ENCODE measurements at places on chromosomes 13 and 19.

GRCh38 chr19:54905421-54905802 lies 536 bp upstream of the NCR1 start:
- no peak for DNase-seq

GRCh38 chr13:46617229-46617721 lies 64.3 kb downstream of the LRCH1 start:
- DNase-seq: no peak

DNA sequence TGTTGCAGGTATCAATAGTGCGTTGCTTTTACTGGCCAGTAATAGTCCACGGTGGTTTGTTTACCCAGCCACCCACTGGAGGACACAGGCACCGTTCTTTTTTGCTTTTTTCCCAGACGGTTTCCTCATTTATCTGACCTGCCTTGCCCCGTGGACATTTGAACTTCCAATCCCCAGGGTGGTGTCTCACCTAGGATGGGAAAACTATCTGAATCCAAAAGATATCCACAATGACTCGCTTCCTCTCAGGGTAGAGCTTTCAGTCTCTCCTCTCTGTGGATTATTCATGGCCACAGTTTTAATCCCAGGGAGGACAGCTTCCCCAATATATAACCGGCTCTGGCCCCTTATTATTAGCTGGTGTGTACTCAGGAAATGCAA lies 170.8 kb downstream of the FOXO1 start:
- DNase-seq: no peak

DNA sequence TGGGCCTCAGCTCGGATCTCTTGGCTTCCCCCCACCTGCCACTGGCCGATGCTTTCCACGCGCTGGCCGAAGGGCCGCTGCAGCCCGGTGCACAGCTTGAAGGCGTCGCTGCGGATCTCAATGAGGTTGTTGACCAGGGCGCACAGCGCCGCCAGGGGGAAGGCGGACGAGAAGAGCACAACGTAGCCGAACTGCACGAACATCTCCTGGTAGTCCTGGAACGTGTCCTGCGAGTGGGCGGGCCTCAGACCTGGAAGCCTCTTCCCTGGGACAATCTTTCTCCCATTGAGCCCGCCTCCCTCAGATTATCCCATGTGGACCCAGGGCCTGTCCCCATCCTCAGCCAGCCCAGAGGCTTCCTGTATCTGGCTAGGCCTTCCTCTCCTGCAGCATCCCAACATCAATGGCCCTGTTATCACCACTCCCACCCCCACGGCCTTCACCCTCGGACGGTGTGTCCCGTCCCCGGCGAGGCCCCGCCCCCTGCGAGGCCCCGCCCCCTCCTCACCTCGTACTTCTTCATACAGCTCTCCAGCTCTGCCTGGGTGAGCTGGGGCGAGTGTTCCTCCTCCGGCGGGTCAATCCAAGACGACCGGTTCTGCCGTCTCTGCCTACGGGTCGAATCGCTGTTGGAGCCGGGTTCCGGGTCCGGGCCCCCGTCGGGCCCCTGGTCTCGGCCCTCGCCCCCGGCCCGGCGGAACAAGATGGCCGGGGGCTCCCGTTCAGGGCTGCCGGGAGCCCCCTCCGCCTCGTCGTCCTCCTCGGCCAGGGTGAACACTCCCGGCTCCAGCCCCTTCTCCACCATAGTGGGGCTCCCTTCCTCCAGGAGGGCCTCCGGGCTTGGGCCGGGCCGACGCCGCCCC lies 6.8 kb downstream of the ANO8 start:
- DNase-seq: peak; percentile 61
